Suppressor macrophage treated with lipopolysaccharide for 1 hour (primary cell): ENCODE measurements at places on chromosomes 6 and 20.

- peak; percentile 41 for DNase-seq
Measured at GRCh38 chr20:53609491-53610445, 16.1 kb upstream of the ZNF217 start.

DNA sequence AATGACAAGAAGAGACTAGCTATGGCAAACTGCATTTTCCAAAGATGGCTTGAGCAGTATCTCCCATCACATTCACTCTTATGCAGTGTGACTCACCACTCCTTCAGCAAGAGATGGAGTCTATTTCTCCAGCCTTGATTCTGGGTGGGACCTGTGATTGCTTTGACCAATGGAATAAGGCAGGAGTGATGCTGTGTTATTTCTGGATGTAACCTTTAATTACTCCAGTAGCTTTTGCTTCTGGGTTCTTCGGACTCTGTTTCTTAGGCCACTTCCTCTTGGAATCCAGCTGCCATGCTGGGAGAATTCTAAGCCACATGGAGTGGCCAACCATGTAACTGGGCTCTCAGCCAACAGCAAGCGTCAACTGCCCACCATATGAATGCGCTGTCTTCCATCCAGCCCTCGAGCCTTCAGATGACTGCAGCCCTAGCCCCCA lies 50.7 kb downstream of the TGM2 start:
- DNase-seq: peak; percentile 44

DNA sequence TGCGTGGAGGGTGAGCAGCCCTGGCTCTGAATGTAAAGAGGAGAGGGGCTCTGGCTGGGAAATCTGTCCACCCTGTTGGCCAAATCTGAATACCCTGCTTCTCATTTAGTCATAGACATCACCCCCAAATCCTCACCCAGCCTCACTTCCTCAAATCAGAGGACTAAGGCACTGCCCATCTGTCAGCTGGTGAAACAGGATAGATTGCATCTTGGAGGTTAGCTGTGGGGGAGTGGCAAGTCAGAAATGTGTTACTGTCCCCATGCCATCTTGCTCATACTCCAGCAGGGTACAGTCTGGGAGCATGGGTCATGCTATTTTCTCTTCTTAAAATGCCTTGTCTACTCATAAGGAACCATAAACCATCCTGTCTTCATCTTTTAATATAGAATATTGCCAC lies 9.5 kb upstream of the DTNBP1 start:
- DNase-seq: peak; percentile 78

DNA sequence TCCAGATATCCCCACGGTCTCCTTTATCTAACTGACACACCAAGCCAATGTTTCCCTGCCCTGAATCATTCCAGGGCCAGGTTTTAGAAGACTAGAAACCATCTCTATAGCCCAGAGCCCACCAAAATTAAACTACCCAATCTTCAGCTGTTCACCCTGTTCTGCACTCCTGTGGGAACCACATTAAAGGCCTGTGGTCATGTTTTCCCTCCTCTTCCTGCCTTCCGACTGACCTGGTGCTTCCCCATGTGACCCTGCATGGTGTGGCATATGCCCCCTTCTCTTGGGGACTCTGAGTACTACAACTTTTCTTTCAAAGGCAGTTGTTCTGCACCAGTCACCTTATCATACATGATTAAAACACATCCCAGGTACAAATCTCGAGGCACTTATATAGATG lies 155.0 kb downstream of the TMEM200A start:
- no peak for DNase-seq

GRCh38 chr6:56484669-56485068 lies 158.0 kb downstream of the DST start:
- DNase-seq: no peak

GRCh38 chr20:48282591-48283228 lies 497.4 kb upstream of the SULF2 start:
- DNase-seq: no peak

- no peak for DNase-seq
Measured at GRCh38 chr6:56327946-56328727, 80.8 kb upstream of the COL21A1 start.

- DNase-seq: no peak
Measured at GRCh38 chr6:18269253-18269652, 4.9 kb upstream of the DEK start.

GRCh38 chr6:141540207-141540606 lies 592.5 kb upstream of the GJE1 start:
- no peak for DNase-seq

GRCh38 chr6:36937896-36938295 lies 16.6 kb upstream of the PI16 start:
- no peak for DNase-seq

- DNase-seq: peak; percentile 73
Measured at GRCh38 chr20:40427026-40427425, 262.0 kb downstream of the MAFB start.

- DNase-seq: no peak
Measured at GRCh38 chr6:114024746-114025145, 53.8 kb upstream of the HDAC2 start.

DNA sequence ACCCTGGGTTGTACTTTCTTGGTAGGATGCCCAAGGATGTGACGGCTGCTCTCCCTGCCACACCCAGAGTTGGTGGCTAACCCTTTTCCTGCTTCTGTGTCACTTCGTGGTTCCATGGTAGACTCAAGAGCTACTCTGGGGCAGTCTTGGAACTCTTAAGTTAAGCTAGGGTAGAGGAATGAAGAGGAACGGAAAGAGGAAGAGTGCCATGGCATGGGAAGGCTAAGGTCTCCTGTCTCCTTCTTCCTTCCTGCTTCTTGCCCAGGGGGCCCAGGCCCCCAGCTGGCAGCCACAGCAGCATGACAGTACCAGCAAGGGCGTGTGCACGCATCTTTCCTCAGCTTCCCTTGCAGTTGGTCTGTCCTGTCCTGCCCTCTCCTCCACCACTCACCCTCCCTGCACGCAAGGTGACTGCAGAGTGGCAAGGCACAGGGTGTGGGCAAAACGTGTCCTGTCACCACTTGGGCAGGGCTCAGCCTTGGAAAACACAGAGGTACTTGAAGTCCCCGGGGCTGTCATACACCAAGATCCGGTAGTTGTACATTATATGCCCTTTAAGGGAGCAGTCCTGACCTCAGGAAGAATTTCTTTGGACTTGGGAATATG lies 39.8 kb upstream of the TGM3 start:
- no peak for DNase-seq

DNA sequence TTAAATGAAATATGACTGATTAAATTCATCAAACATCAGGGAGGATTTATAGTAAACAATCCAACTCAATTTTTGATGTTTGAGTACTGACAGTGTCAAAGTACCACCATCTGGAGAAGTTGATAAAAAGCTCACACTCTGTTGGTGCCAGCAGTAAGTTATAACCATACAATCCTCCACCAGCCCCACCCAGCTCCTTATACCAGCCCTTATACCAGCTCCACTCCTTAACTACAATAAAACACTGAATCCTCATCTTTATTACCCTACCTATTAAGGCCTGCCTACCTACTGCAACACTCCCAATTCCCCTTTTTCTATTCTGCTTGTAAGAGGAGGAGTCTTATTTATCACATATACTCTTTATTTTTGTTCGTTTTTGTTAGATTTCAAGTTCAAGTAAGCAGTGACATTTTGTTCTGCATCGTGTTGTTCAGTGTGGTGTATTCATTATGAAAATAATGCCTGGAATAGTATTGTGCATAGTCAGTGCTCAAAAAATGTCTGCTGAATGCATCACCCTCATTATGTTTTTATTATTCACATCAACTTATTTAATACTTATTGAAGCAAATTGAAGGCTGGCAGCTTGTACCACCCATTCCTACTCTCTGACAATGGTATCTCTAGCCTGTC lies 954.7 kb upstream of the ADGRB3 start:
- DNase-seq: no peak

GRCh38 chr6:105814745-105815536 lies 271.2 kb upstream of the PRDM1 start:
- no peak for DNase-seq

GRCh38 chr20:9068841-9069663 lies at the start of gene PLCB4:
TSS of gene PLCB4 (plus strand) at chr20:9069087. CDS start at chr20:9307815, 238,728 bp downstream.
- DNase-seq: peak; percentile 13

- no peak for DNase-seq
Measured at GRCh38 chr20:14918976-14919375, 581.6 kb upstream of the FLRT3 start.

DNA sequence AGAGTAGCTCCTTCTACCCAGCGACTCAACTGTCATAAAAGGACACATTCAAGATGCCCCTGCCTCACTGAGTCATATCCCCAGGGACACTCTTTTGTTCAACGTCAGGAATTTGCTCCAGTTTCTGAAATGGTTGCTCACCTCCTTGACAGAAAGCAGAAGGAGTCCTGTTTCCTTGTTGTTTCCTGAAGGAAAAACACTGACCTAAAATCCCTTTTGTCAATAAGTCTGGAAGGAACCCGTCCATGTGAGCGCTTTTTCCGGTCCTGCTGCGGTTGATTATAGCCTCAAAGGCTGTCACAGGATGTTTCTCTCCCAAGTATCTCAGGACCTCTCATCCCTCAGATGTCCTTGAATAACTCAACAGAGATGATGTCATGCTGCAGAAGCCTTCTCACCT lies 113.6 kb upstream of the PLEKHG1 start:
- DNase-seq: no peak

DNA sequence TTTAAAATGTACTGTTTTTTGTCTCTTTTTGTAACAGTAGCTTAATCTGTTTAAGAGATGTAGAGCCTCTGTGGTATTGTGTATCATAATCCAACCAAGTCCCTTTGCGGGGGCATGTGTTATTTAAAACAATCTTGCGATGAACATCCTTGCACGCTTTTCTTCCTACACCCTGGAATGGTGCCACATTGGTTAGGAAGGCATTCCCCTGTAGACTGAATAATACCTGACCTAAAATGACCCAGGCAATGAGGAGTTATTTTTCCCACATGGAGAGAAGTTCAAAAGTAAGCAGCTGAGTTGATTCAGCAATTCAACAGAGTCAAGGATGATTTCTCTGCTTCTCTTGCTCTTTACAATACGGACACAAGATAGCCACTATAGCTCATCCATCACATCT lies 142.0 kb upstream of the PMEPA1 start:
- DNase-seq: no peak

GRCh38 chr6:121549736-121550135 lies 114.3 kb downstream of the GJA1 start:
- DNase-seq: no peak

DNA sequence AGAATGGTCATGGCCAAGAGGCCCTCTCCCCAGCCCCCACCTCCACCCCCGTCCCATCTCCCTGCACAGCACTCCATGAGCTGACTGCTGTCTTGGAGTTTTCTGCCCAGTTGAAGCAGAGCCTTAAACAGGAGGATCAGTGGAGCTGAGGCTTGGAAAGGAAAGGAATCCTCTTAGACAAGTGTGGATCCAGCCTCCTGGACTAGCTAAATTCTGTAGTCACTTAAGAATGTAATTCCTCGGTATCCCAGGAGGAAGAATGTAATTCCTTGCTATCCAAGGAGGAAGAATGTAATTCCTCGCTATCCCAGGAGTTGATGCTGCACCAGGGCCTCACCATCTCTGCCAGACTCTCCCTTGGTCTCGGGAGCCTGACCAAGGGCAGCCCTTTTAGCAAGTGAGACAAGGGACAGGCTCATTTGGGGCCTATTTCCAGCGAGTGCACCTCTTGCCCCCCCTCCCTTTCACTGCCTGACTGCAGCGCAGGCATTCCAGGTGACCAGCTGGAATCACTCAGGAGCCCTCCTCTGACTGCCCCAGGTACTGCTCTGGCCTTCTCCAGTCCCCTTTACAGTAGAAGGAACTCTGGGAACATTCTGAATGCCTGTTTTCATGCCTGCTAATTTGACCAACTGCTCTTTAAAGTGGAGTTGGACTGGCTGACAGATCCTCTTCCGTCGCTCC lies 76.2 kb downstream of the TCP11 start:
- no peak for DNase-seq

DNA sequence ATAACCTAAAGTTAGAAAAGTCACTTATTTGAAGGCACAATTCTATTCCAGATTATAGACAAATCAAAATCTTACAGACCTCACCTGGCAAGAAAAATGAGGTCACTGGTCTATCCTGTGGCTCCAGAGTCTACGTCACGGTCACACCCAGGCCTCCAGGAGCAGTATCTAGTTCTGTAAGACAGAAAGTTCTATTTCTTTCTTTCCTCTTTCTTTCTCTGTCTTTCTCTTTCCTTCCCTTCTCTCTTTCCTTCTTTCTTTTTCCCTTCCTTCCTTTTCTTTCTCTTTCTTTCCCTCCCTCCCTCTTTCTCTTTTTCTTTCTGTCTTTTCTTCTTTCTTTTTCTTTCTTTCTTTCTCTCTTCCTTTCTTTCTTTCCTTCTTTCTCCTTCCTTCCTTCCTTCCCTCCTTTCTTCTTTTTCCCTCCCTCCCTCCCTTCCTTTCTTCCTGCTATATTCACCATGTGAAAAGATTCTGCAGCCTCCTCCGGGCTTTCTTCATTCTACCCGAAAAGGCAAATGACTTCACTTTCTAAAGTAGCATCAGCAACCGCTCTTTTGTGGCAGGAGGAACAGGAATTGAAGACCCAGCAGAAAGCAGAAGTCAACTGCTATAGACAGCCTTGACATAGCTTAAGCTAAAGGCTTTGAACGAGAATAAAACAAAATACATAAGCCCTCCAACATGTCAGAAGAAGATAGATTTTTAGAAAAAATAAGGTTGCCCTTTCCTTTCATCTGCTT lies 83.9 kb upstream of the SIRPG start:
- DNase-seq: peak; percentile 88

DNA sequence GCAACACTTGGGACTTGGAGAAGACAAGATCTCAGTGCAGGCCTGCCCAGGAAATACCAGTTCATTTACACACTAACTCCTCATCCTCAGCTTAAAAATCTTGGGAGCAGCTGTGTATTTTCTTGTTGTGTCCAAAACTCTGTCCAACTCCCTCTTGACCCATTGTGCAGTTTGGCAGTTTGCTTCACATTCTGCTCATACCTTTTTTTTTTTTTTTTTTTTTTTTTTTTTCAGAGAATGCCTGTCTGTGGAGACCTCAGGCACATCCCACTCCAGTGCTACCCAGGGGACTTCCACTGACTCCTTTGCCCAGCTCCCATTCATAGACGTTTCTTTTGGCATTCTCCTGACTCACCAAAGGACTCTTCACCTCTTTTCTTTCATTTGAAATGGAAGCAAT lies 265.8 kb upstream of the TCF21 start:
- no peak for DNase-seq

GRCh38 chr6:162940426-162940825 lies 212.7 kb downstream of the PACRG start:
- no peak for DNase-seq

DNA sequence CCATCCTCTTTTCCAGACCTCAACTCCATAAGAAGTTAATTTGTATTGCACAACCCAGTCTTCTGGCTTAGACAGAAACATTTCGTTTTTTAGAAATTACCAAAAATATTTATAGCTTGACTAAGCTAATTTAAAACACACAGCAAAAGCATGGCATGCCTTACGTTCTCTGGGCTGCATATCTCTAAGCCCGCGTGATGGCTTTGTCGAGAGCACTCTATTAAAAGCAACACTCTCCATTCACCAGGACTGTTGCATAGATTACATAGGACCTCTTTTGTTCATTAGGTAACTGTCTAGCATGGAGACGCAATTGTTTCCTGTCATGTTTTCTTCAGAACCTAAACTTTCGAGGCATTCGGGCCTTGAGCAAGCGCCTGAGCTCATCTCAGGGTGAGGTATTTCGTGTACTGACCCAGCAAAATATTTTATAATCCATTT lies 104.5 kb downstream of the IBTK start:
- DNase-seq: no peak

- DNase-seq: peak; percentile 3
Measured at GRCh38 chr6:123022975-123023374, 26.9 kb downstream of the CLVS2 start.
